ENCODE measurements at places on chromosomes 3 and 15.
A peak's percentile ranks its signal among the peaks of the same experiment; 100 is the strongest.

DNA sequence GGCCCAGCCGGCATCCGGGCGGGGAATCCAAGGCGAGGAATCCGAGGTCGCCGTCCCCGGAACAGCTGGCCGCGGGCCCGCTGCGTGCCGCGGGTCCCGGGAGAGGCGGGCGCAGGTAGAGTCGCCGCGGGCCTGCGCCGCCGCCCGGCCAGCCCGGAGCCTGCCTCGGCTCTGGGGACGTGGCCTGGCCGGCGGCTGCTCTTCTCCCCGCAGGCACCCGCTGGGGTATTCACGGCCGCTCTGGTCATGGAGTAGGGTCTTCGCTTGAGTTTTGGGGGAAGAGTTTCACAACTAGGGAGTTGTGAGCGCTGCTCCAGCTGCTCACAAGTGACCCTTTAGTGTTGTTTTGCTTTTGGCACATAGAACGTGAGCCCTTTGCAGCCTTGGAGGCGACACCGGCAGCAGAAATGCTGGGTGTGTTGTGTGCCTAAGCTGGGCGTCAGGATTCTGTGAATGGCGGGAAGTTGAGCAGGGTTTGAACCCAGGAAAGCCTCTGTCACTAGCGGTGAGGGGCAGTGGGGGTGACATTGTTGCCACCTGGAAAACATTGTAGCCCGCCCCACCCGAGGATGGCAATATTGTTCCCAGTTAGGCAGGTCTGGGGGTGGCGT lies 4.0 kb downstream of the TRIM71 start:
- no peak for DNase-seq

GRCh38 chr3:63845215-63845614 lies 18.4 kb downstream of the THOC7 start:
- DNase-seq: no peak

GRCh38 chr3:4757575-4758248 lies 221.5 kb upstream of the BHLHE40 start:
- DNase-seq: no peak

GRCh38 chr3:141776885-141777284 lies 13.7 kb downstream of the GRK7 start:
- no peak for DNase-seq

DNA sequence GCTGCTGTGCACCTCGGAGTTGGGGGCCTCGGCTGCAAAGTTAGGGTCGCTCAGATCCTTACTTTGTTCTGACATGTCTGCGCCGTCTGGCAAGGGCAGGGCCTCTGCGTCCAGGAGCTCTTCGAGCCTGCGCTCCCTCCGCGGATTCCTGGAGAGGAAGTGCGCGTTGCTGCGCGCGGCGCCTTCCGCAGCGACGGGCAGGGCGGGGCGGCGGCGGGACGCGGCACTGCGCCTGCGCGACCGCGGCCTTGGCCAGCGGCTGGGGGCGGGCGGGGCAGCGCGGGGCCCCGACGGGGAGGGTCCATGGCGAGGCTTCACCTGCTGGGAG lies at the start of gene NDN:
Gene NDN (minus strand): TSS at position 163 of the 328 bp plus-strand sequence. CDS start 88 bp downstream, at position 75.
- DNase-seq: no peak

GRCh38 chr15:98561169-98561941 lies 87.0 kb upstream of the IGF1R start:
- no peak for DNase-seq

- DNase-seq: no peak
Observed at GRCh38 chr3:183315739-183316138, 62.7 kb downstream of the B3GNT5 start.

DNA sequence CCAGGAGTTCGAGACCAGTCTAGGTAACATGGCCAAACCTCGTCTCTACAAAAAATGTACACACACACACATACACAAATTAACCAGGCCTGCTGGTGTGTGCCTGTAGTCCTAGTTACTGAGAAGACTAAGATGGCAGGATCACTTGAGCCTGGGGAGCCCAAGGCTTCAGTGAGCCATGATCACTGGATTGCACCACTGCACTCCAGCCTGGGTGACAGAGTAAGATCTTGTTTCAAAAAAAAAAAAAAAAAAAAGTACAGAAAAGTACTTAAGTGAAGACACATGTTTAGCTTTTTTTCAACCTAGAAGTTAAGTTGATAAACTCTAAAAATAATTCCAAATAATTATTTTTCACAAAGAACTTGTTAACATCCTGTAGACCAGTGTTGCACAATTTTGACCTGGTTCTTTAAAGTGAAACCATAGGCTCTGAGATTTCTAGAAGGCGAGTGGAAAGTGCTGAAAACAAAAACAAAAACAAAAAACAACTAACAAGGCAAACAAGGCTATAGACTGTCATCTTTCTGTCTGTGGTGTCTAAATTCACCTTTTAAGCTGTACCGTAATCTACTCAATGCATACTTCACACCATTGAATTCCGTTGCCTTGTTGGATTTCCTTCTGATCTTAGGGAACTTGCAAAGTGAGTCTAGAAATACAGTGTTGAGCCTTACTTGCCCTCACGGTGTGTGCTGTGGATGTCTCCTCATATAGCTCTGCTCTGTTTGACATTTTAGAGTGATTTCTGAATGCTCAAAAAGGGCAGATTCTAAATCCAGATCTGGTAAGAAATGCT lies 63.5 kb downstream of the CHST2 start:
- no peak for DNase-seq

DNA sequence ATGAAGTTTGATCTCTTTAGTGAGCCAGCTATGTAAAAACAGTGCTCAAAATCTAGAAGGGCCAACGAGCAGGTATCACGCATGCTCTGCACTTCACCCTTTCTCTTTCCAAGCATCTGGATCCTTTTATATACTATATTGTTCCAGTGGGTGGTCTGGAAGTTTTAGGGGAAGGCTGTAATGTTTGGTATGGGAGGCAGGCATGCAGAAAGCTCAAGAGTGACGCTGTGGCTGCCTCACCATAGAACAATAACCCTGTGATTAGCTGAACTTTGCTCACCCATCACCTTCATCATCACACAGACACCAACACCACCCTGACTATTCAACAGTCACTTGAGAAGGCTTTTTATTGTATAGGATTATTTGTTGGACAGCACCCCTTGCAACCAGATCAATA lies 81.6 kb downstream of the FBN1 start:
- DNase-seq: no peak

GRCh38 chr3:5144316-5144994 lies 22.4 kb downstream of the ARL8B start:
- peak; percentile 58 for DNase-seq

- no peak for DNase-seq
Observed at GRCh38 chr15:80114114-80114513, 38.7 kb upstream of the FAH start.

DNA sequence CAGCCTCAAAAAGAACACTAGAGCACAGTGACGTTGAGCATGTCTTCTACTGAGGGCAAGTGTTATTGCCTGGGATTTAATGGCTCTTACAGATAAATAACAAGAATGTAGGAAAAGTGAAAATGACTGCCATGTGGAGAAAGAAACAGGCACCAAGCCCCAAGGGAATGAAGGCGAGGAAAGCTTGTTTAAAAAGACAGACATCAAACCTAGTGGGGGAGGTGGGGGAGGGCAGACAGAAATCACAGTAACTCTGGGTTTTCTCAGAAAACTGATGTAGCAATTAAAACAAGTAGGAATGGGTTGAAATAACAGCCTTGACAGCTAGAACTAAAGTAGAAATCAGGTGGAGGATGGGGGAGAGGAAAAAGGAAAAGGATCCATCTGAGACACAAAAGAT lies 18.4 kb upstream of the LYZL4 start:
- DNase-seq: no peak

DNA sequence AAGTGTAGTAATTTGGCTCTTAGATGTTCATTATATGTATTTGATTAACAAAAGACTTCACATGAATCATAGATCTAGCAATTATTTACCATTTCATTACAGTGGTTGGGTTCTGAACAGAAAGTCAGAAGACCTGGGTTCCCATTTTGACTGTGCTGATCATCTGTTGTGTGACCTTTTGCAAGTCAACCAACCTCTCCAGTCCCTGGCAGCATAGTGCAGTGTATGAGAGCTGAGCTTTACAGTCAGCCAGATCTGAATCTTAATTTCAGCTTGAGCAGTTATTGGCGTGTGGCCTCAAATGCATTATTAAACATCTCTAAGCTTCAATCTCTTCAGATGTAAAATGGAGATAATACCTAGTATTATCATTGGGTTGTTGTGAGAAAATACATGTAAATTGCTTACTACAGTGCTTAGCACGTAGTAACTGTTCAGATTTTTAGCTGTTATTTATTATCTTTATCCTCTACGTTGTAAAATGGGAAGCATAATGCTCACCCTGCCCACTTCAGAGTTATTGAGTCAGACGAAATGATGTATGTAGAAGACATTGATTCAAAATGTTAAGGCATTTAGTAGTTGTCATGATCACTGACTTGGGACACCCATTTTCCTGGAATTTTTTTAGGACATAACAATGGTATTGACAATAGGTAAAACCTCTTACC lies 104.0 kb downstream of the KLHL25 start:
- DNase-seq: no peak

GRCh38 chr3:153972862-153973261 lies 148.3 kb upstream of the ARHGEF26 start:
- DNase-seq: no peak
